ENCODE measurements at places on chromosomes 1 and 21.

- DNase-seq: no peak
Measured at GRCh38 chr1:228000416-228000815, 6.4 kb upstream of the WNT3A start.

DNA sequence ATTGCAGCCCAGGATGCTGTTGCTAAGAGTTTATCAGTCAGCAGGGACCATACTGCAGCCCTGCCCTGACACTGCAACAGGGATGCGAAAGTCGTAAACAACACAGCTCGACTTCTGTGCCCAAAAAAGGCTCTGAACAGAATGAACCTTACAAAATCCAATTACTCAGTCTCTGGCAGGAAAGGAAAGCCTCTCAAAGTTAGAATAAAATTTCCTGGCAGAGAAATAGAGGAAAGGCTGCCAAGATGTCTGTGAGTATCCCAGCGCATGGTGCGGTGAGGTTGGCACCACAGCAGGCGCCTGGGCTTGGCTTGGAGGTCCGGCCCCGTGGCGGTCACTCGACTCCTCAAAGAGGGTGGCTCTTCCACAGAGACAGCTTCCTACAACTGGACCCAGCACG, 185.8 kb downstream of the PCP4 start:
- DNase-seq: no peak

DNA sequence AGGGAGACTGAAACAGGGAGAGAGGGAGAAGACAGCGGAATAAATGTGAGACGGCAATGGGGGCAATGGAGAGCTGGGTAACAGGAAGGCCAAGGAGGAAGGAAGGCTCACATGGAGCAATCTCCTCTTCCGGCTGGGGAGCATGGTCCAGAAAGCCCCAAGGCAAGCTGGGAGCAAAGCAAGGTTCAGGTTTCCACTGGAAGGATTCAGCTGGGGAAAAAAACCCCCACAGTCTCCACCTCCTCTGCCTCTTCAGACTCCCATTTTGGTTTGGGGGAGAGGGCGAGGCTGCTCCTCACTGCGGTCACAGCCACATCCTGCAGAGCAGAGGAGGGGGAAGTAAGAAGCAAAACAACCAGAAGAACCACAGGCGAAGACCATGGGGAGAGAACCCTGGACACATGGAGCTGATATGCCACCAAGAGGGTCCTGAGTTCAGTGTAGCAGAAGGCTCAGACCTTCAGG, 650 bp downstream of the TNFAIP8L2 start:
- DNase-seq: no peak

DNA sequence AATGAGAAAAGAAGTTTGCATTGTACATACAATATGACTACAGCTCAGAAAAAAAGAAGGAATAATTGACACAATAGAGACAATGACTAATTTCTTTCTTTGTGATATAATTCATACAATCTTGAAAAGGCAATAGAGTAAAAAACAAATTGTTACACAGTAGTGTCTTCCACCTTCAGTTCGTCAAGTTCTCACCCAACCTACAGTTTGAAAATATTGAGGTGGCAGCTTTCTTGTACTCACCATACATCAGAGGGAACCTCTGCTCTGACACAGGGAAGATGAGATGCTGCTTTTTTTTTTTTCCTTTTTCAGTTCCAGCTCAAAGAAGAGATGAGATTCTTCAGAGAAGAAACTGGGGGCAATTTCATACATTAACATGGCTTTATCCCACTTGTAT, 173.2 kb downstream of the ATP6V1G3 start:
- DNase-seq: no peak

GRCh38 chr1:181676269-181676668, 193.0 kb downstream of the CACNA1E start:
- no peak for DNase-seq

- no peak for DNase-seq
Measured at GRCh38 chr1:228104526-228105269, 1.6 kb upstream of the C1orf35 start.

DNA sequence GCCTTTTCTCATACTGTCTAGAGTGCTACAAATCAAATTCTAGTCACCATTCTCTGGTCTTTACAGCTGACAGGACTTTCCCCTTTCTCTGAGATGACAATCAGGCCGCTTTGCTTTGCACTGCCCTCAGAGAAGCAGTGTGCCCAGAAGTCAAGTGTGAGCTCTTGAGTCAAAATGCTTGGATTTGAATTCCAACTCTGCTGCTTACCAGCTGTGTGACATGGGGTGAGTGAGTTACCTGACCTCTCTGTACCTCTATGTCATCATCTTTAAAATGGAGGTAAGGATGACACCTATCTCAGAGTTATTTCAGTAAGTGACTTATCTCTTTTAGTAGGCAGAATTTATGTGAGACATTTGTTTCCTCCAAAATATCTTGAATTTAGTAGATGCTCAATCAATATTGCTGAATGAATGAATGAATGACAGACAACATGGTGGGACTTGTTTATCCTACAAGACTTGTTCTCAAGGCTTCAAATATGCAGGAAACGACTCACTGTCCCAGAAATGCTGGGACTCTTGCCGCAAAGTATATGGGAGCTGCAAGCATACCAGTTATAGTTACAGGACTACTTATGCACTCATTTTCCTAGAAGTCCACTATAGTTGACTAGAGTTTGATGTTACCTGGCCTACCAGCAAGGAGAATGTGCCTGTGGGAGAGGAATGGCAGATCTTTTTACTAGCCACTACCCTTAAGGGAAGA, 38.1 kb upstream of the A3GALT2 start:
- no peak for DNase-seq

GRCh38 chr1:102184477-102184876, 187.8 kb upstream of the OLFM3 start:
- no peak for DNase-seq
